ENCODE measurements at places on chromosomes 2 and 18. TPM values are rescaled to one million over a fixed set of nuclear protein-coding genes. Genes with fewer than 3 reads are reported as not detected.
A peak's percentile ranks its signal among the peaks of the same experiment; 100 is the strongest.

The C18orf54 gene
- 3.0 TPM for total RNA-seq

DNA sequence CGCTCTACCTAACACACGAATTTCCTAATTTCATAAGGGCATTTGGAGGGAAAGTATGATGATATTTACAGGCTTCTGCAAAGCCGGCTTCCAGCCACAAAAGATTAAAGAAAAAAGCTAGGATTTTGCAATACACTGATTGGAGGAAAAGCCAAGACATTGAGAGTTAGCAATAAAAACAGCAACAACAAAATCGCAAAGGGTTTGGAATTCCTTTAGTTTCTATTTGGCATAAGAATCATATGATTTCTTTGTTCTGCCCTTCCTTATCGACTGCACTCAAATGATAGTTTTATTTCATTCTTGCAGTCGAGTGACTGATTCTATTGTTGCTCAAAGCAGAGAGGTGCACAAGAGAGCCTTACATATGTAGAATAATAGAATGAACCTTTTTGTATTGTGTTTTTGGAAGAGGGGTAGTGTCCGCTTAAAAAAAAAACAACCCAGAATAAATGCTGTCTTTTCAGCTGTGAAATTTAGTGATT lies 3.9 kb upstream of the ZNF532 start:
- H3K4me1 ChIP-seq, result peaks cover 30% of the 10 kb centered on the region
- no peaks in the 10 kb centered on the region for H3K27me3 ChIP-seq
- no peak overlapping the region for H3K4me3 ChIP-seq
- H3K36me3 ChIP-seq, result peaks cover 2% of the 10 kb centered on the region

The LIMS4 gene
- 2.5 TPM for total RNA-seq

DNA sequence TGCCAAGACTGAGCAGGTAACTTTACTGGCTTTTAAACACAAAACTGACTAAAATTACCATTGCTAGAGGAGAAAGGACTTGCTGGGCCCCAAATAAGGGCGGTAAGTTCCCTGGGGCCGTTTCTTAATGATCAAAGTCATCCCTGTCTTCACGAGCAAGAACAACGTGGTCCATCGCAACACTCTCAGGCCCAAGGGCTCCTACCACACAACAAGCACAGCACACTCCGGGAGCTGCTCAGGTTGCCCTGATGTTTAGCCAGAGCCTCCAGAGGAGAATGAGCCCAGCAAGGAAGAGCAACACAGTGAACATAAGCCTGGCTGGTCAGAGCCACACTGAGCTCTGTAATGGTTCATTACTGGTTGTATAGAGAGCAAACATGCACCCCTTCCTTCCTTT lies 102.7 kb downstream of the DYNC1I2 start:
- H3K4me1 ChIP-seq, result no peaks in the 10 kb centered on the region
- H3K4me3 ChIP-seq, result no peak overlapping the region
- no peak for DNase-seq
- no peaks in the 10 kb centered on the region for H3K27me3 ChIP-seq
- no peak overlapping the region for H3K27ac ChIP-seq
- peaks cover 14% of the 10 kb centered on the region for H3K36me3 ChIP-seq

DNA sequence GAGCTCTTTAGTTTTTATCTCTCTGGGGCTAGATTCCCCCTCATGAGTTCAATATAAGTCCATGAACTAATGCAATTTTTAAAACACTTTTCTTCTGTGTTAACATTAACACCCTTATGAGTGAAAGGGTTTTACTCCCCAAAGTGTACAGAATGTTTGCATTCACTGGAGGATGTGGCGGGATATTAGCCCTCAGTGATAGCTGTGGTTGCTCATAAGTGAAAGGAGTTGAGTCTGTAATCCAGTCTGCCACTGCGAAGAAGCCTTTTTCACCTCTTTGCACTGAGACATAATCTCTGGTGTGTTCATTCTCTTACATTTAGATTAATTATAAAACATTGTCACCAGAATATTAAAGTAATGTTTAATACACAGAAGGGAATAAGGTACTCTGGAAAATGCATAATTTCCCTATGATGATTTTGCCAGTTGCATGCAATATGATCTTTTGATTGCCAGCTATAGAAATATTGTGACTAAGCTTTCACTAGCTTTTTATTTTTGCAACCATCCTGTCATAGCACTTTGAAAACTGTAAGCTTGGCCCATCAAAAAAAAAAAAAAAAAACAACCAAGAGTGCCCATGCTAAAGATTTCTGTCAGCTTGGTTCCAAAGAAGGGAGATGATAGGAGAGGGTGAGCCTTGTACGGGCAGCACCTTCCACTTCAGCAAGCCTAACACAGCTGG lies 113.2 kb downstream of the BCL11A start:
- no peaks in the 10 kb centered on the region for H3K27me3 ChIP-seq
- no peak overlapping the region for H3K27ac ChIP-seq
- no peaks in the 10 kb centered on the region for H3K4me1 ChIP-seq
- no peak for DNase-seq
- no peak overlapping the region for H3K4me3 ChIP-seq

DNA sequence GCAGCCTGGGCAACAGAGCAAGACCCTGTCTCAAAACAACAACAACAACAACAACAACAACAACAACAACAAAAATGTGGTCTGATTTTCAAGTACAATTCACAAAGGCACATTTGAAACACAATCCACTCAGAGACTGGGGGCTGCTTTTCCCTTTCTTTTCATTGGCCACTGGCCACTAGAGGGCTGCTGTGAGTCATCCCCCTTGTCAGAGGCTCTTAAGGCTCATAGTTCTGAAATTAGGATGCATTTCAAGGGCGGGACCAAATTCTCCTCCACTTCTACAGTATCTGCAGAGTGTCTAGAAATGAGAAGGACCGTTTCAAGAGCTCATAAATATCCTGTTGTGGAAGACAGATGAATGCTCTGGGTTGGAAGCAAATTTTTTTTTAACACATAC lies 285.4 kb downstream of the NRXN1 start:
- no peak overlapping the region for H3K27ac ChIP-seq
- peak; percentile 27 for DNase-seq
- no peak overlapping the region for H3K4me3 ChIP-seq
- H3K27me3 ChIP-seq, result no peaks in the 10 kb centered on the region

All from IMR-90 (cell line).